ENCODE measurements at places on chromosomes 3 and 15.

- H3K27ac ChIP-seq, result no peak overlapping the region
- no peaks in the 10 kb centered on the region for H3K36me3 ChIP-seq
- H3K4me1 ChIP-seq, result no peaks in the 10 kb centered on the region
- no peaks in the 10 kb centered on the region for H3K27me3 ChIP-seq
- no peak overlapping the region for H3K4me3 ChIP-seq
Measured at GRCh38 chr3:155335724-155336354, 42.4 kb upstream of the STRIT1 start.

- DNase-seq, result no peak
- H3K36me3 ChIP-seq, result no peaks in the 10 kb centered on the region
Measured at GRCh38 chr3:121542924-121543323, 2.9 kb downstream of the POLQ start.

- no peak overlapping the region for H3K4me3 ChIP-seq
- H3K27ac ChIP-seq, result no peak overlapping the region
- H3K27me3 ChIP-seq, result no peaks in the 10 kb centered on the region
- peaks cover 4% of the 10 kb centered on the region for H3K36me3 ChIP-seq
- no peaks in the 10 kb centered on the region for H3K4me1 ChIP-seq
- no peak for DNase-seq
Measured at GRCh38 chr15:63588826-63589225, 8.4 kb upstream of the FBXL22 start.

- DNase-seq, result no peak
- peaks cover 16% of the 10 kb centered on the region for H3K36me3 ChIP-seq
- H3K27me3 ChIP-seq, result no peaks in the 10 kb centered on the region
- no peak overlapping the region for H3K27ac ChIP-seq
- no peak overlapping the region for H3K4me3 ChIP-seq
Measured at GRCh38 chr3:194654443-194654842, 17.5 kb downstream of the LSG1 start.

DNA sequence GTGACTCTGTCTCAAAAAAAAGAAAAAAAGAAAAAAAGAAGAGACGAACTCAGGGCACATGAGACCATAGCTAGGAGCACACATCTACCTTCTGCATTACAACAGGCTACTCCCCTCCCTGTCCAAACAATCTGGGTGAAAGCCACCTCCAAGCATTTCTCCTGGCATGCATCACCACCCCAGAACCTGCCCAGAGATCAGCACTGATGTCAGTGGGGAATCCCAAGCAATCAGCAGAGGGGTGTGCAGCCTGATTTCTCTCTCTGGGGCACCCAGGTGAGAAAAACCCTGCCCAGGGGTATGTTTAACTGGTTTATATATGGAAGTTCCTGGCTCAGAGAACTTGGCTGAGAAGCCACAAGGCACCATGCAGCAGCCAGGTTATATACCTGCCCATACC is 59.4 kb downstream of the CDC25A start:
- no peak overlapping the region for H3K27ac ChIP-seq
- no peaks in the 10 kb centered on the region for H3K36me3 ChIP-seq
- no peaks in the 10 kb centered on the region for H3K27me3 ChIP-seq
- H3K4me3 ChIP-seq, result no peak overlapping the region
- no peak for DNase-seq
- H3K4me1 ChIP-seq, result no peaks in the 10 kb centered on the region

DNA sequence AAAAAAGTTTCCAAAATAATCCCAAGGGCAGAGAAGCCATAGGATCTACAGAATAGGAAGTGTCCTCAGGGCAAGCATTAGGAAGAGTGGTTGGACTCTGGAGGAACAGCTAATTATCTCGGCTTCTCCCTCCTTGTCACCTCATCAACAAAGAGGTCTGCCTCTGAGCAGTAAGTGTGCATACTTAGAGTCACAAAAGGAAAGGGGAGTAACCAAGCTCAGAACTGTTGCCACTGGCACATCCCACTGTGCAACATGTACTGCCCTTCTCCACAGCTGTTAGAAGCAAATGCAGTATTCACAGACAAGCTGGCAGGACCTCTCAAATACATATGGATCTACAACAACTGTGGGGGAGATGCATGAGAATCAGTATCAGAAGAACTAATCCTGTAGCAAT is 31.5 kb downstream of the NGLY1 start:
- H3K27me3 ChIP-seq, result no peaks in the 10 kb centered on the region
- H3K36me3 ChIP-seq, result no peaks in the 10 kb centered on the region
- no peak overlapping the region for H3K4me3 ChIP-seq

DNA sequence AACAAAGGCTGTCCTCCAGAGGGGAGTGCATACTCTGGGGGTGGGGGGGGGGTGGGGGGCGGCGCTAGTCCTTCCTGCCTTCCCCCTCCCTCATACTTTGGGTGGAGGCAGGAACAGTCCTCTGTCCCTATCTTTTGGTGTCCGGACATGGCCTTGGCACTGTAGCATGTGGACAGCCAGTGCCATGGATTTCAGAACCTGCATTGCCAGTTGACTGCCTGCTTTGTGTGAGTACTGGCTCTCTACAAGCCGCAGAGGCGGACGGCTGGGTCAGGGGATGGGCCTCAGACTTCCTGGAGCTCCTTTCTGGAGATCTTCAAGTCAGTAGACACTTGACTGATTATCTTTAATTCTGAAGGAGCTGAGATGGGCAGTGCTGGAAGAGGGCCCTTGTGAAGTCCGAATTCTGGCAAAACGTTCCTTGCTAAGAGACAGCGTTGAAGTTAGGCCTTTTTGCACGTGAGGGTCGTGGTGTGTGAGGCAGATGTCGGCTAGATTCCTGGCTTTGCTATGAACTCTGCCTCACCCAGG is 2.5 kb downstream of the CLDN11 start:
- H3K27me3 ChIP-seq, result no peaks in the 10 kb centered on the region
- H3K4me1 ChIP-seq, result peaks cover 17% of the 10 kb centered on the region
- no peak overlapping the region for H3K27ac ChIP-seq
- H3K36me3 ChIP-seq, result peaks cover 5% of the 10 kb centered on the region
- DNase-seq, result no peak
